ENCODE measurements at places on chromosomes 5 and 9.

DNA sequence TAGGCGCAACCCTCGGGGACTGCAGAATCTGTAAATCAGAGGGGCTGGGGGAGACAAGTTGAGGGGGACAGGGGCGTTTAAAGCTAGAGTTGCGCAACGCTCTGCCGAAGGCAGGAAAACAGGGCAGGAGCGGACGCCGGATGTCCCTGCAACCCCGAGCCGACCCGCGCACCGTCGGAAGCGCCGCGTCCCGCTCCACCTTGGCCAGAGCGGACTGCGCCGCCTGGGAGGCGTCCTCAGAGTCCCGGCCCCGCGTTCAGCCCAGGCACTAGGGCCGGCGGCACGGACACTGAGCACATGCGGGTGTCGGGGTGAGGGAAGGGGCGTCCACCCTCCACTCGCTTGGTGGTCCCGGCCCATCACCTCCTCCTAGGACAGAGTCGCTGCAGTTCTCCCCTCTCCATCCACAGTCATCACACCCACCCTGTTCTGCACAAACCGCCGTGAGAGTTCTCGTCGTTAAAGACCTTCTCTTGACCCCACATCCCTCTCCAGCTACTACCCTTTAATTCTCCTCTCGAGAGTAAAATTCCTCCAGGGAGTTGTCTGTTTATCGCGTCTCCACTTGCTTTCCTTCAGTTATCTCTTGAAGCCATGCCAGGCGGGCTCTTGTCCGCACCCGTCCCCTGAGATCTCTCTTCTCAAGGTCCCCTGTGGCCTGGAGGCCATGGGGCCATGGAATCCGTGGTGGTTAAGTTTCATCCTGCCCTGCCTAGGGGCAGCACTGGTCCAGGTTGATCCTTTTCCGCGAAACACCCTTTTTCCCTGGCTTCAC is 796 bp upstream of the PDLIM7 start:
- no peak for DNase-seq

GRCh38 chr9:27440888-27441740 is 83.0 kb upstream of the IFNK start:
- no peak for DNase-seq

DNA sequence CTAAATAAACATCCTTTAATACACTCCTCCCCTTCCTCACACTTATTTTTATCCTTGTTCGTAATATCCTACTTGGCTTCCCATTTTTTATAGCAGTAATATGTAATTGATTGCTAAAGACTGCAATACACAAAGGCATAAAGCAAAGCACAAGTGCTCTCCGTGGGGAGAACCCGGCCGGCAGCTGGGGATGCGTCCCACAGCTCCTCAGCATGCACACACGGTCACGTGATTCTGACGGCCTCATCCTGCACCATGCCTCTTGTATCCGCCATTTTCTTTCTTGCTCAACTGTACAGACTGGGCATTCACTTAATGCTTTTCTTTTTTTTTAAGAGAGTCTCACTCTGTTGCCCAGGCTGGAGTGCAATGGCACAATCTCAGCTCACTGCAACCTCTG is 2.8 kb downstream of the BRD3OS start:
- DNase-seq = no peak

DNA sequence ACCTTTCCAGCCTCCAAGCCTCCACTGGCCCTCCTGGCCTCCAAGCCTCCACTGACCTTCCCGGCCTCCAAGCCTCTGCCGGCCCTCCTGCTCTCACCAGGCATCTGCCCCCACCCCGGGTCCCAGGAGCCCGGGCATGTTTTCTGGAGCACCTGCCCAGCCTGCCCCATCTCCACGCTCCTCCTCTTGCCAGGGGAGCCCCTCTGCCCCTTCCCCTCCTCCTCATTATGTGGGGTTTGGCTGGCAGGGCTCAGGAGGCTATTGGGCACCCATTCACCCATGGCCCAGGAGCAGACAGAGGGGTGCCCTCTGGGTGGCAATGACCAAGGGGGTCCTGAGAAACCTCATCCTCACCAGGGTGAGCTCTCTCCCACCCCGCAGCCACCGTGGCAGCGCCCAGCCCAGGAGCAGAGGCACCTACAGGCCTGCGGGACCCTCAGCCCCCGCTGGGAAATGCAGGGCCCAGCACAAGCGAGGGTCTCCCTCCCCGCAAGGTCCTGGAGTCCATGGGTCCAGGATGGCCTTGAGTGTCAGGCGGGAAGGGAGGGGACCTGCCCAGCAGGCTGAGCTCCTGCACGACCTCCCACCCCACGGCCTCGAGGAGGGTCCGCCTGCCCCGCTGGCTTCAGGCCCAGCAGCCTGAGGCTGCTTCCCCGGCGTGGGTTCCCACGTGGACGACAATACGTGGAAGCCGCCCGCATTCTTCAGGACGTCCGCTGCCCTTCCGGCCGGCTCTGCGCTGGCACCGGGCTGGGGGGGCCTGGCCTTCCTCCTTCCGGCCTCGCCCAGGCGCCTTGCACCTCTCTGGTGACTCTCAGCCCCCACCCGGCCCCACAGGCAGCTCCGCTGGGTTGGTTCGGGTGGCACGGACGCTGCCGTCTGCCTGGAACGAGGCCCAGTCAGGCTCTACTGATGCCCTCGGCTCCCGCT is 51.4 kb upstream of the NRARP start:
- no peak for DNase-seq

GRCh38 chr5:51559339-51559738 is 176.1 kb downstream of the ISL1 start:
- DNase-seq = no peak

DNA sequence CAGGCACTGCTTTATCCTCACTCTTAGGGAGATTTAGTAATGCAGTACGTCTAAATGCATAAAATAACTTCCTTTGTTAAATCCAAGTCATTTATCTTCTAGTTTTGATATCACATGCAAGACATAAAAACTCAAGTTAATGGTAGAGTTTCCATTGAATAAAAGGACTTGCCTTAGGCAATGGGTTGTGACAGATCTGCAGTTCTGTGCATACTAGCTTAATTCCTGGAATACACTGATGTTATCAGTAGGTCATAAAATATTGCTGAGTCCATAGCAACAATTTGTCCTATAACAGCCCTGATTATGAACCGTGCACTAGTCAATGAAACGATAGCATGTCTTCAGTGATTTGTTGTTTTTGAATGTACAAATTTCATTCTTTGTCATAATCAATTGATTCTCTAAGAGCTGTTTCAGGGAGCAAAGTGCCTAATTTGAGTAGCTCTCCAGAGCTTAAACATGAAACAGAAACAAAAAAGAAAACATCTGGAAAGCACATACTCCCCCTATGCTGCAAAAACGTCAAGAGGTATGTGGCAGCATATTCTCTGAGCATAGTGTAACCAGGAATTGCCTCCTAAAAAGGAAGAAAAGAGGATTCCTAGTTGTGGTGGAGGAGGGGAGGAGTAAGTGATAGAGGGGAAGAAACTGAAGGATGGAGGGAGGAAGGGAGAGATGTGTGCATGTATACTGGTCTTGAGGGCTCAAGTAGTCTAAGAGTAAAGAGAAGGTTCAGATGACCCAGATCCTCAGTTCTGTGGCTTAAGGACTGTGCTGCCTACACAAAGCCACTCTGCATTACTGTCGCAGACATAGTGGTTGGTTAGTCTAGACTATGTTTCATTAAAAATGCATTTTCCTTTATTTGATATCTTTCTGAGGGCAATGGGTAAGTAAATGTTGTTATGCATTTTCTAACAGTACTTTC is 589.2 kb downstream of the PRR16 start:
- no peak for DNase-seq

DNA sequence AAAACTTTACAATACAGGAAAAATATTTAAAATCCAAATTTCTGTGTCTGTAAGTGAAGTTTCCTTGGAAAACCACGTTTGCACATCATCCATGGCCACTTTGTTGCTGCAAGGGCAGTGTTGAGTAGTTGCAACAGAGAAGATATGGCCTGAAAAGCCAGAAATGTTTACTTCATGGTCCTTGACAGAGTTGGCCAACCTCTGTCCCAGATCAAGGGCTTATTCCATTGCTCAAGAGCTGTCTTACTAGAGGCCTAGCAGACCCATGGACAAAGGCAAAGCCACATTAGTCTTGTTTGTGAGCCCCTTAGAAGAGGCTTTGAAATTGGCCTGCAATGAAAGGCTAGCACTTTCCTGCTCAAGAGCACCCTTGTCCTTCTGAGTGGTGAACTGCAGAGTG is 119.4 kb downstream of the GAS1 start:
- DNase-seq = no peak

DNA sequence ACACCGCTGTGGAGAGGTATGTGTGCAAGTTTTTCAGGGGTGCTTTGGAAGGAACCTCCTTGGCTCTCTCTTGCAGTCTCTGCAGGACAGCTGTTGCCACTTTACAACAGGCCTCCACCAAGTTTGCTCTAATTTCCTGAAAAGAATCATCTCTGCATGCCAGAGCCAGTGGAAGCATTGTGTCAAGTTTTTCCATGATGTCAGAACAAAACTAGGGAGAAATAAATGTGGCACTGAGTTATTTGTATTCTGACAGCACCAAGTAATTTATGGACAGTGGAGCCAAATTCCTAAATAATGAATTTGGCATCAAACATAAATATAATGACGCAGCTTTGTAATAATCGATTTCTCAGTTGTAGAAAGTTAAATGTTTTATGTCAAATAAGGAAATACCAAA is 146.9 kb downstream of the KIAA0825 start:
- DNase-seq = no peak

DNA sequence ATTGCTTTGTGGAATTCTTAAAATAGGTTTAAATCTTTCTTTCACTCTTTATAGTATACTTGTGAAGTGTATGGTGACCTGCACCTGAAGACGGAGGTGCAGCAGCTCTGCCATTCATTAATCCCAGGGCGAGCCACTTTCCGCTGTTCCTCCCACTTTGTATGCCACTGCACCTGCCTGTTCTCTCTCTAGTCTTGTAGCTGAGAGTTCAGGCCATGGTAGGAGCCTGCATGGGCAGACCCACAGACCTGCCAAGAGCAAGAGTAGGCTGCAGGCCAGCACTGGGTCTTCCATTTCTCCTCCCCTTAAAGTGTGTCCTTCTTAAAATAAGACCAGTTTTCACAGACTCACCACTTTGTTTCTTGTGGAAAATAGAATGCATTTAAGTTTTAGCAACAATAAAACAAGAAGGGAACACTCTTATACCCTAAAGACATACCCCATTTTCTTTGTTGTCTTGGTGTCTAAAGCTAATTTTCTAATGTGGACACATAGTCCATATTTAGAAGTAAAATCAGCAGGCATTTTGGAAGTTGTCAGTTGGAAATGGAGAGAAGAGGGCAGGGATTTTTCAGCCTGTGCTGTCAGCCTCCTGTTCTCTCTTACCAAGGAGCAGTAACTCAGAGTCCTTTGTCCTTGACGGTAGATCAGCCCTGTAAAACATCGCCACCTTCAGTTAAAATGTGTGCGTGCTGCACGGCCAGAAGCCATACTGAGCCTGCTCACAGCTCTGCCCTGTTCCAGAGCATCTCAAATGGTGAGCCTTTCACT is 103.2 kb downstream of the SNCAIP start:
- peak; percentile 65 for DNase-seq

- DNase-seq = peak; percentile 3
These were observed 1737.2 kb downstream of the MAT2B start for GRCh38 chr5:165242646-165243045.

DNA sequence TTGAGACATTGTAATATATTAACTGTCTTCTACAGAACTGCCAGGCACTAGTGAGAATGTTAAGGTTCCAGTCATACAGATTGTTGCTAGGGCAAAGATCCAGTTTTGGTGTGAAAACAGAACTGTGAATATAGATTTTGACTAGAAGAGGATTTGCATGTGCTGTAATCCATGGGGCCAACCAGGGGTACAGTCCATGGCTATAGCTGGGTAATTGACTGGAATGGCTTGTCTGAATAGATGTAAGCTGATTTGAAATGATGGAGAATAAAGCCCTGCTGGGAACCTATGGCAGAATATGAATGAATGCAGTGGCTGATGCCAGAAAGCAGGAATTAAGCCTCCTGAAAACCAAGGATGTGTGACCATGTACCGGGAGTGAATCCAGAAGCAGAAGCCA is 748.5 kb upstream of the CDH10 start:
- no peak for DNase-seq

GRCh38 chr9:36566813-36567221 is 5.9 kb upstream of the MELK start:
- DNase-seq = peak; percentile 55

GRCh38 chr9:102398205-102398604 is 596.9 kb upstream of the CYLC2 start:
- DNase-seq = no peak

DNA sequence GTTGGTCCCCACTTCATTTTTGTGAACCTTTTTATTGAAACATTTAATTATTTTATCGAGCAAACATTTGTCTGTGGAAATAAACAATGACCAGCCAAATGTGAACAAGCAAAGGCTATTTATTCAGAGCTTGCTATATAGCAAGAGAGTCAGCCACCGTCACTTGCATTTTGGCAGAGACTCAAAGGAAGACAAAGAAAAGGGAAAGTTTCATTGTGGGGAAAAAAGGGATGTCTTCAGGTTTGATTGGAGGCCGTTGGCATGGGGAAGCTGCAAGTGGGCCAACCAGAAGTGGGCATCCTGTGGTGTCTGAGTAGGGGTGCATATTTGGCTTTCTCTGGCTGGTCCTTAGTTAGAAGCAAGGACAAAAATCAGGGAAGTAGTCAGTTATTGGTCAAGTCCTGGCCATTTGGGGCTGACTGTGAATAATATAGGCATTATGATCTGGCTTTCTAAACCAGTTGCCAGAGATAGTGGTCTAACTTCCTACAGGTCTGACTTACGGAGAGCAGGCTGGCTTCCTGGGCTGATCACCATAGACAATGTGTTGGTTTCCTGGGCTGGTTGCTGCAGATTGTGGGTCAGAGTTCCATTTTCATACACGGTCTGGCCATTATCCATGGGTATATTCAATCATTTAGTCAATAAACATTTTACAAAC is 16.6 kb downstream of the ENC1 start:
- no peak for DNase-seq

GRCh38 chr9:31492229-31492628 is 892.2 kb upstream of the ACO1 start:
- DNase-seq = no peak

DNA sequence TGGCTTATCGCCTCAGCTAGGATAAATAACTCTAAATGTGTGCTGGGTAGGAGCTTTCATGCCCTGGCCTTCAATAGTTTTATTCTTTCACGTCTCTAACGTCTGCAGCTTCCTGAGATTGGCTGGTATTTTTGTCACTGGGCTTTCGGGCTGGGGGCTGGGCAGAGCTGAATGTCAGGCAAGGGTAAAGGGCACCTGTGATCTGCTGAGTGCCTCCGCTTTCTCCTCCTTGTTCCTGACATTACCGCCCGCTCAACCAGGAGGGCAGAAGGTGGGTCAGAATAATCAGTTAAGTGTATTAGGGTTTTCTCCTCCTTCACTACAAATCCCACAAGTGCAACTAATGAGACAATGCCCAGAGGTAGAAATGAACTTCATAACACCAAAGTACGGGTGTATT is 216.6 kb downstream of the TSSK1B start:
- DNase-seq = no peak
